ENCODE measurements at places on chromosomes 11 and 22. TPM values are rescaled to one million over a fixed set of nuclear protein-coding genes. Genes with fewer than 3 reads are reported as not detected.

MFRP gene
- total RNA-seq: not detected

CASP4 gene
- 43.6 TPM for total RNA-seq

GRCh38 chr22:48695251-48695650 is 1132.4 kb downstream of the BRD1 start:
- DNase-seq: no peak
- H3K27ac ChIP-seq: no peak overlapping the region
- no peaks in the 10 kb centered on the region for H3K36me3 ChIP-seq
- H3K4me3 ChIP-seq: no peak overlapping the region
- no peaks in the 10 kb centered on the region for H3K27me3 ChIP-seq
- no peaks in the 10 kb centered on the region for H3K4me1 ChIP-seq

DNA sequence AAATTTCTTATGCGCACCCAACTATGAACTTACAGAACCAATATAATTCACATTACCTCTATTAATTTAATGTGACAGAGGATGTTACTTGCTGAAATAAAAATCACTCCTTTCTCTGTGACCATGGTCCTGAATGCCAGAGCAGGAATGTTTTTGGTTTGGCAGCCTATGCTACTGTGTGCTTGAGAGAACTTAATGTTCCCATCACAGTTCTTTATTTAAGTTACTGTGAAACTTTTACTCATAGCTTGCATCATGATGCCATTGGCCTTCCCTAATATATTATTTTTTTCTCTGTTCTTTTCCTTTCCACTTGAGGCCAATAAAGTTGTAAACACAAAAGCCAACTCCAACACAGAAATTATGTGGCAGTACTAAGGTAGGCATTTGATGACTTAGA is 142.2 kb downstream of the FAM76B start:
- no peaks in the 10 kb centered on the region for H3K36me3 ChIP-seq
- no peak for DNase-seq
- no peaks in the 10 kb centered on the region for H3K27me3 ChIP-seq
- no peak overlapping the region for H3K4me3 ChIP-seq
- no peaks in the 10 kb centered on the region for H3K4me1 ChIP-seq

DNA sequence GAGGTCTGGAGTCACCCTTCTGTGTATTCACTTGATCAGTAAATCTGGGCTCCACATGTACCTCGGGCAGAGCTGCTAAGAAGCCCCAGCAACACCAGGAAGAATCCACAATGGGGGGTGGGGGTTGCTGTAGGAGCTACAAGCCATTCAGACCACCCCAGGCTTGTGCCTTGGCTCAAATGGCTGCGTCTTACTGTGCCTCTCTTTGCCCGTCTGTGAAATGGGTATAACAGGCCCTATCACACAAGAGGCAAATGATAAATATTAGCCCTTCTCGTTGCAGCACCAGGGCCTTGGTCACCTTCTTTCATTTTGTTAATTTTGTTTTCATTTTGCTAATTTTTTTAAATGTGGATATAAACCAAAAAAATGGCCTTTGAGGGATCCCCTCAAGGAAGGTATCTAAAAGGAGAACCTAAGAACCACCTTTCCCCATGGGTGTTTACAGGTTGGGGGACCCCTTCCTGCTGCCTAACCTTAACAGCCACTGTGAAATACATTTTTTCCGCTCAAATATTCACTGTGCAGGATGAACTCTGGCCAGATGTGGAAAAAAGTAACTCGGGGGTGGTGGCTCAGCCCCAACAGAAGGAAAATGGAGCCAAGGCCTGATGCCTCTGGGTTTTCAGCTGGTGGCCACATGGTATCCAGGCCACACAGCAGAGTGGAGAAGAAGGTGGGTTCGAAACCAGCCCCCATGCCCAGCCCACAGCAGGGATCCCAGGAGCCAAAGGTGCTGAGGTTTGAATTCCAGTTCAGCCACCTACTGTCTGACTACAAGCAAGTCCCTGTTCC is 284.0 kb downstream of the MN1 start:
- no peaks in the 10 kb centered on the region for H3K36me3 ChIP-seq
- no peaks in the 10 kb centered on the region for H3K4me1 ChIP-seq
- no peak overlapping the region for H3K4me3 ChIP-seq
- H3K27ac ChIP-seq: no peak overlapping the region
- peaks cover 5% of the 10 kb centered on the region for H3K27me3 ChIP-seq
- no peak for DNase-seq
